NCI-H187 (cell line): ENCODE measurements at places on chromosomes 16 and 17.

DNA sequence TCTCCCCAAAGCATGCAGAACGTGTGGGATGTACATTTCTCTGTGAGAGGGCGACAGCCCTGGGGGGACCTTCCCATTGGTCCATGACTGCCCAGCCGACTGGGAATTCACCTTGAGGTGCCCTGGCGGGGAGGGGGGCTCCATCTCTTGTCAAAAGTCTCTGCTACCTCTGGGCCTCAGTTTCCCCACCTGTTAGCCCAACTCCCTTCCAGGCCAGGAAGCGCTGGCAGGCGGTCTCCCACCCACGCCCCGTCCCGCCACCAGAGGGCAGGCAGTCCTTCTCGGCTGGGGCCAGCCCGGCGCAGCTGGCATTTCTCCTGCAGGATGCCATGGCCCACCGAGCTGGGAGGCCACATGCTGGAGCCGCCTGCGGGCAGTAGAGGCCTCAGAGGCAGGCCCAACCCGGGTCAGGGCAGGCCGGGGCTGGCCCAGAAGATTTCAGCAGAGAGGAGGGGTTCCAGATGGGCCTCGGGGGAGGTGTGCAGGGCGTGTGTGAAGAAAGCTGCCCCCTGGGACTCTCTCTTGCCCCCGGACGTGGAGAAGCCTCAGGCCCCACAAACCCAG is 16.6 kb downstream of the CD7 start:
- DNase-seq: no peak

DNA sequence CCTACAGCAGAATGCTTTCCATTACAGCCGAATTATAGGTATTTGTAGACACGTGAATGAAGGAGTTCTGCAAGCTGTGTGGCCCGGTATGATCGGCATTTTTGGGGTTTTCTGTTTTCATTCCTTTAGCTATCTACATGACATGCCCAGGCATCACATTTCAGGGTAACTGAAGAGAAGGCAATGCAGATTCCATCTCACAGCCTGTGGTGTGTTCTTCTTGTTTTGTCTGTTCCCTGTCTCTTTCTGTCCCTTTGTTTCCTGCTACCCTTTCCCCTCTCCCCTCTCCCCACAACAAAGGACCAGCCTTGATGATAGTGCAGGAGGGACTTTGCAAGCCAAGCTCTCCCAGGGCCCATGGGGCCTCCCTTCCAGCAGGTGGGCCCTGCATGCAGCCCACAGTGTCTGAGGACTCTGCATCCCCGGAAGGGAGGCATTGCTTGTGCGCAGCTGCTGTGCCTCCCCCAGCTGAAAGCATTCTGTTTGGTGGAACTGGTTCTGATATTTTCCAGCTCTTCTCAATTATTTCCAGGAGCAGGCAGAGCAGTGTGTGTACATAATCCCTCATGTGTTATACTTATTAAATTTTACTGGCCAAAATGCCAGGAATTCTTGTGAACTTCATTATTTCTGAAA is 207.4 kb downstream of the RPTOR start:
- DNase-seq: no peak

- DNase-seq: no peak
These were observed 26.3 kb upstream of the CAPNS2 start for GRCh38 chr16:55540221-55540620.

- no peak for DNase-seq
These were observed 702 bp downstream of the TENT4B start for GRCh38 chr16:50153596-50154419.

- DNase-seq: no peak
These were observed 58.2 kb upstream of the RPH3AL start for GRCh38 chr17:410543-411401.

- DNase-seq: no peak
These were observed 41.5 kb downstream of the SHISA9 start for GRCh38 chr16:12942861-12943260.

DNA sequence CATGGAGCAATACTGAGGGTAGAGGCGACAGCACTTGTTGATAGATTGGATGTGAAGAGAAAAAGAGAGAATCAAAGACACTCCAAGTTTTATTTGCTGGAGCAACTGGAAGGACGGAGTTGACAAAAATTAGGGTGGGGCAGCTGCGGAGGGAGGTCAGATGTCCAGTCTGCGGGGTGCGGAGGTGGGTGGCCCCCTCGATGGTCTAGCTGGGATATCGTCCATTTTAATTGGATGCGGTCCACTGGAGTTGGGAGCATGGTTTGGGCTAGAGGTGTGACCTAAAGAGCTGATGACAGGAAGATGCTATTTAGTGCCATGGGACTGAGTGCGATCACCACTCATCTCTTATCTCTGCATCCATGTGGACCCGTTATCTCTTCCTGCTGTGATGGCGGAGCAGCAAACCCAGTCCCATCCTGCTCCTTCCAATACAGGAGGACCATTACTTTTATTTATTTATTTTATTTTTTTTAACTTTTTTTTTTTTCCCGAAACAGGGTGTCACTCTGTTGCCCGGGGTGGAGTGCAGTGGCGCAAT is 48.3 kb upstream of the CBX4 start:
- DNase-seq: no peak

- DNase-seq: no peak
These were observed 337.9 kb upstream of the DYNLRB2 start for GRCh38 chr16:80202831-80203413.

DNA sequence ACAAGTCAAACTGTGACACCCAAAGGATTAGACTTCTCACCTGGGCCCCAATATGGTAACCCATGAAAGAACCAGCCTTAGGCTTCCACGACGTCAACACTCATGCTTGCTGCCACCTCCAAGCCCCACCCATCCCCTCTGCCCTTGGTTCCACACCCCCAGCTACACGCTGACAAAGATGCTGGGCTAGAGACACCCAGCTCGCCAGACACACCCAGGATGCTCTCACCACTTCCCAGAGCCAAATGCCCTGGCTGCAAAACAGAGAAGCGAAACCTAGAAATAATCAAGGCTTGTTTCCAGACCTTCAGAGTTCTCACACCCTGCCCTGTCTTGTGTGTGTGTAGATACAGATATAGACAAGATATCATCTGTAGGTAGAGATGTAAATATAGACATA is 26.0 kb upstream of the ADCY9 start:
- no peak for DNase-seq

DNA sequence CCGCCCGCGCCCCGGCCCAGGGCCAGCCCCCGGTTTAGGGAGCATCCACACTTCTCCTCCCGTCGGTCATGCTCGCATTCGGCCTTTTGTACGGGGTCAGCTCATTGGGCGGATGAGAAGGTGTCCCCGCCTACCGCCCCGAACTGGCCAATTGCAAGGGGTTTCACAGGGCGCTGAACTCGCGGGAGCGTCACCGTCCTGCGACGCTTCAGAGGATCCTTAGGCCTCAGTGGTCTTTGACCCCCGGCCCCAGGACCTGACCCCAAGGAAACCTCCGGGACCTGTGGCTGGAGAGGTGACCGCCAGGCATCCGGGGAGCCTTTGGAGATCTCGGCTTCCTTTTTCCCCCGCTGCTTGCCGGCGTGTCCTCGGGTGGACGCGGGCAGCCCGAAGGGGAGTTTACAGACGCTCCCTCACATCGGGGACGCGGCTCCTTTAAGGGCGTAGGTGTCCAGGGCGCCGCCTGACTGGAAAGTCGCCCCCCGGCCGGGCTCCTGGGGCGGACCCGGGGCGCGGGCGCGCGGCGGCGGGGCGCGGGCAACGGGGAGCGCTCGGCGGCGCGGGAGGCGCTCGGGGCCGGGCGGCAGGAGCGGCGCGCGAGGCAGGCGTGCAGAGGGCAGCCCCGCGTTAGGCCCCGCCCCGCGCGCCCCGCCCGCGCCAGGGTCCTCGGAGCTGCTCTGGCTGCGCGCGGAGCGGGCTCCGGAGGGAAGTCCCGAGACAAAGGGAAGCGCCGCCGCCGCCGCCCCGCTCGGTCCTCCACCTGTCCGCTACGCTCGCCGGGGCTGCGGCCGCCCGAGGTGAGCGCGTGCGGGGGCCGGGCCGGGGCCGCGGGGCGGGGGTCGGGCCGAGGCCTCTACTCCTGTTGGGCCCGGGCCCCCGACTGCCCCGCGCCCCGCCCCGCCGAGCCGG is at the start of gene UBE2I:
TSS of gene UBE2I (plus strand) at position 660 of the 909 bp plus-strand sequence. CDS start 4,395 bp downstream, outside the sequence.
- peak; percentile 99 for DNase-seq

GRCh38 chr16:27468941-27469531 is 67.1 kb downstream of the IL21R start:
- DNase-seq: no peak

DNA sequence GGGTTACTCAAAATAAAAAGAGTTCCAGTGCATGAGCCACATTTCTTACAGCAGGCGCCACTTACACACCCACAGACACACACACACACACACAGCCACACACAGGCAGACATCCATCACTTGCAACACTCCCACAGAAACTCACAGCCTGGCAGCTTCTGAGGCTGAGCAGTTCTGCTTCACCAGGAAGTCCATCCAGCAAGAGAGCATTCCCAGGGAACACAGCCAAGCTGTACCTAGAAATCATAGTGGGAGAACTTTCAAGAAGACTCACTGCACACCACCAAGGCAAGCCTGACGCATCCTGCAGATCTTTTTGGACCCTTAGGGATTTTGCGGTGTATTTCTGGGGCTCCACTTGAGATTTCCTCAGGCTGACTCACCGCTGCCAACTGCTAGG is 140.9 kb upstream of the WSB1 start:
- no peak for DNase-seq

- DNase-seq: no peak
These were observed 25.4 kb downstream of the SLC39A11 start for GRCh38 chr17:73067075-73067474.

DNA sequence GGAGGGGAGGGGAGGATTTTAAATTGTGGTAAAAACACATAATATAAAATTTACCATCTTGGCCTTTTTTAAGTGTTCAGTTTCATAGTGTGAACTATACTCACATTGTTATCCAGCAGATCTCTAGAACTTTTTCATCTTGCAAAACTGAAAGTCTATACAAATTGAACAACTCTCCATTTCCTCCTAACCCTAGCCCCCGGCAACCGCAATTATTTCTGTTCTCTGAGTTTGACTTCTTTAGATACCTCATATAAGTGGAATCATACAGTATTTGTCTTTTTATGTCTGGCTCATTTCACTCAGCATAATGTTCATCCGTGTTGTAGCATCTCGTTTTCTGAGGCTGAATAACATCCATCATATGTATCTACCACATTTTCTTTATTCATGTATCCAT is 30.0 kb upstream of the MRTFB start:
- DNase-seq: no peak

DNA sequence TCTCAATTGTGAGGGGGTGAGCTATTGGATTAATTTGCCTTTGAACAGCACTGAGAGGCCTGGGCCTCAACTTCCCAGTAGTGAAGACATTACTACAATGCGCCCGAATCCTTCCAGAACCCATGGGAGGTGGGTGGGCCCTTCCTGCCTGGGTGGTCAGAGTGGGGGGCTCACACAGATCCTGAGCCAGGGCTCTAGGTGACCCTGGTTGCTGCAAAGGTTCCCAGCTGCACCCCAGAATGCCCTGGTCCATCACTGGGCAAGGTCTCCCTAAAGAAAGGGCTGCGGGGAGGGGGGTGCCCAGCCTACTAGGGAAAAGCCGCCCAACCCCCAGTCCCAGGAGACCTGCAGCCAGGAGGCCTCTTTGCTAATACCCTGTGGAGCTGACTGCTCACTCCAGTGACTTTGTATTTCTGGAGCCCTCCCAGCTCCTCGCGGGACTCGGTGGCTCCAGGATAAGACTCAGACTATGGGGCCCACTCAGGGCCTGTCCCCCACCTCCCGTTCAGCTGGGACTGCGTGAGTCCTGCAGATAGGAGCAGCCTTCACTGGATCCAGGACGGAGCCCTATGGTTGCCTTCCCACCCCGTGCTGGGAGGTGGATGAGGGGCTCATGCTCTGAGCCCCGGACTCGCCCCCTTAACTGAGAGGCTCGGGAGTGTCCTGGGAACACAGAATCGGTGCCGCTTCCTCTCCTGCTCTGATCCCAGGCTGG is 40.2 kb downstream of the SLC7A5 start:
- no peak for DNase-seq

- no peak for DNase-seq
These were observed 25.3 kb upstream of the KSR1 start for GRCh38 chr17:27430882-27431491.

- DNase-seq: no peak
These were observed 6.1 kb upstream of the LHX1 start for GRCh38 chr17:36931096-36931696.

- no peak for DNase-seq
These were observed 47.8 kb downstream of the SLC7A5 start for GRCh38 chr16:87821376-87822107.

DNA sequence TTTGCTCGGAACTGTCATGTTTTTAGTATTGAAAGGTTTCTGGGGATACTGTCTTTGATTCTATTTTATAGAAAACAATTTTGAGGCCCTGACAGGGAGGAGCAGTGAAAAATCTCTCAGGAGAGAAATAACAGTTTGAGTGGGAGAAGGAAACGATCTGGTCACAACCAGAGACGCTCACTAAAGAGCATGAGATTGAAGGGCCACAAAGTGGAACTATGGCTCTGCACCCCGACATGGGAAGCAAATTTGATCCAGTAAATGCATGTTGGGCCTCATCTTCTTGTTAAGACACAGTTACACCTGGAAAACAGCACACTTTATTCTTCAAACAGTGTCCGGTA is 492 bp downstream of the ERAL1 start:
- no peak for DNase-seq

DNA sequence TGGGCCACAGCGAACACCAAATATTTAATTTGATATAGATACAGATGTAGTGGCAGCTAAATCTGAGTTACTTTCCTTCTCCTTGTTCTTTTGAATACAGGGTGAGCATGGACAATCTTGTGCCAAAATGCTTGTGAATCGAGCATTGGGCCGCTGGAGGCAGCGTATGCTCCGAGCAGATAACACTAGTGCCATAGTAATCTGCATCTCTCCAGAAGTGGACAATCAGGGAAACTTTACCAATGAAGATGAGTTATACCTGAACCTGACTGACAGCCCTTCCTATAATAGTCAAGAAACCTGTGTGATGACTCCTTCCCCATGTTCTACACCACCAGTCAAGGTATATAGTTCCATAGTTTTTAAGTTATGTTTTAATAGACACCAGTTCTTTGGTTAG is 21.2 kb upstream of the BCAS3 start:
- DNase-seq: no peak

- DNase-seq: no peak
These were observed 11.5 kb upstream of the CNGB1 start for GRCh38 chr16:57982385-57982784.

GRCh38 chr17:79590523-79590860 is 20.4 kb downstream of the RBFOX3 start:
- no peak for DNase-seq

DNA sequence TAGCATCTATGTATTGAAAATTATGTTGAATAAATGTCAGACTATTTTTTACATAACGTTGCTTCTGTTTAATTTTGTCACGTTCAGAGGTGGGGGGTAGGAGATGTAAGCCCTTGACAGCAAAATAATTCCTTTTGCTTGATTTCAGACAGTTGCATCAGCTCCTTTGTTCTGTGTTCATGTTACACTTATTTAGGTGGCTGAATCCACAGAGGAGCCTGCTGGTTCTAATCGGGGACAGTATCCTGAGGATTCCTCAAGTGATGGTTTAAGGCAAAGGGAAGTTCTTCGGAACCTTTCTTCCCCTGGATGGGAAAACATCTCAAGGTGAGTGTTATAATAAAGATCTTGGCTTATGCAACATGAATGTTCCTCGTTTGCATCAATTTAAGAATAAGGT is 4.5 kb downstream of the HERPUD1 start:
- no peak for DNase-seq
